ENCODE measurements at places on chromosomes 1 and 21. TPM values are rescaled to one million over a fixed set of nuclear protein-coding genes. Genes with fewer than 3 reads are reported as not detected.

TBX15 gene
- not detected for total RNA-seq

RHOU gene
- 7.9 TPM for total RNA-seq

RBP7 gene
- total RNA-seq, result not detected

NAV1 gene
- 2.0 TPM for total RNA-seq

AADACL4 gene
- total RNA-seq, result not detected

DNA sequence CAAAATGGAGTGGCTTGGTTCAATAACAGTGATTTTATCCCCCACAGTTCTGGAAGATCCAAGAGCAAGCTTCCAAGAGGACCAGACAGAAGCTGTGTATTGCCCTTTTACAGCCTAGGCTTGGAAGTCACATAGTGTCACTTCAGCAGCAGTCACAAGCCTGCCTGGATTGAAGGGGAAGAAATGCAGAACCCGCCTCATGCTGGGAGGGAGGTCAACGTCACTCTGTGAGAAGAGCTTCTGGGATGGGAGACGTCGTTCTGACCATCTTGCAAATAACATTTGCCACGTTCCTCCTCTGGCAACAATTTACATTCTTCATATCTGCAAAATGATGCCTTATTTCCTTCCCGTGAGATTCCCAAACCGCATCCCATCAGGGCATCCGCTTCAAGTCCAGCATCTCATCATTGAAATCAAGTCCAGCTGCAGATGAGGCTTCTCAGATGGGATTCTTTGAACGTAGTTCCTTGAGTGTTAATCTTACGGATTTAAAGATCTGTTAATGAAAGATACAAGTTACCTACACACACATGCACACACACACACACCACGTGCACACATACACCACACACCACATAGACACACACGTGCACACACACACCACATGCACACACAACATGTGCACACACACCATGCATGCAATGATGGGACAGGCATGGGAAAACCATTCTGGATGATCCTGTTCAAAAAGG is 23.9 kb upstream of the KIF1B start:
- peak; percentile 17 for DNase-seq

GRCh38 chr1:109917768-109918606 is 7.3 kb downstream of the CSF1 start:
- DNase-seq, result no peak

DNA sequence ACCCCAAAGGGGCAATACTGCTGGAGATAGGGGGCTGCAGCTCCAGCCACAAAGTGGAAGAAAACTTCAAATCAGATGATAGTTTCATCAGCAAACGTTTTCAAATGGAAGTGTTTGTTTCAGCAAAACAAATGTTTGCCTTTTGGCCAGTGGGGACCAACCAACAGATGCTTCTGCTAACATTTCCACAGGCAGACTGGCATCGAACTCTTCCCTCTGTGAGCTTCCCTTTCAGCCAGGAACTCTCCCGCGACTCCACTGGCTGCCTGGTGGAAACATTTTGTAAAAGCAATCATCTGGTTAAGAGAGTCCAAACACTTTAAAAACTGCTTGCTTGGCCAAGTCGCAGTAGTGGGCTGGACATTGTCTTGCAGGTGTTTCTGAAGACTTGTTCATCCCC is 30.7 kb downstream of the CENPF start:
- DNase-seq, result no peak

DNA sequence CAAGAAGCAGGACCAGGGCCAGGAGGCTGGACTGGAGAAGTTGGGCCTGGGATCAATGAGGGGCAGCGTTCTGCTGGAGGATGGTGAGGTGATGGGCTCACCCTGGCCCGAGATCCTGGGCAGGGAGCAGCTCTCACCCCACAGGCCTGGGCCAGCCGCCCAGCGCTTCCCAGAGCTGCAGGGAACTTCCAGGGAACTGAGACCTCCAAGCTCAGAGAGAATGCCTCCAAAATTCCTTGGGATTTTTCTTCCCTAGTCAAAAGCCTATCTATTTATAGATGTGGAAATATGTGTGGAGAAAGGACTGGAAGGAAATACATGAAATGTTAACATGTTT is 121.2 kb downstream of the SPSB1 start:
- no peak for DNase-seq

- DNase-seq, result no peak
These were observed 3.2 kb downstream of the ELF3 start for GRCh38 chr1:202013603-202014002.

GRCh38 chr1:112695276-112695675 is 11.7 kb downstream of the RHOC start:
- no peak for DNase-seq

- DNase-seq, result no peak
These were observed 83.9 kb upstream of the NBPF4 start for GRCh38 chr1:108327534-108328466.

- no peak for DNase-seq
These were observed 36.6 kb downstream of the VANGL2 start for GRCh38 chr1:160436966-160437365.

DNA sequence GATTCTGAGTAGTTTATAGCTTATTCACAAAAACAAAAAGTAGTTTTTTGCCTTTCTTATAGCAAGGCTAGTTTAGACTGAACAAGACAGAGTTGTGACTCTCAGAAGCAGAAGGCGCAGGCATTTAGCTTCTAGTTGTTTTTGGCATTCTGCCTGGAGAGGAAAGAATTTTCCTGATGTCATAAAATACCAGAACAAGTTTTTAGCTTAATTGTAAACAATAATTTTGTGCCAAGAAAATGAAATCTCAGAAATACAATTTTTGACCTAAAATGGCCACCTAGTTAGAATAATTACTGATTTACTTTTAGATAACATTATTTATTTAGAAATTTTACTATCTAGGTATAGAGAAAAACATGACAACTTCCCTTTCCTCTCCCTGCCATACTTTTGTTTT is 1.0 kb downstream of the DNAJB4 start:
- DNase-seq, result no peak

- DNase-seq, result no peak
These were observed 104.4 kb downstream of the PIK3R3 start for GRCh38 chr1:46027788-46028573.

GRCh38 chr1:119674835-119675289 is 26.8 kb upstream of the ZNF697 start:
- DNase-seq, result no peak

GRCh38 chr1:36866169-36866814 is 168.0 kb downstream of the GRIK3 start:
- DNase-seq, result no peak

GRCh38 chr1:230189341-230189740 is 122.3 kb downstream of the GALNT2 start:
- DNase-seq, result no peak

Data from activated CD4-positive, alpha-beta T cell treated with anti-CD3 and anti-CD28 coated beads, Interleukin-2, amount 10 ng/mL, durations not matched to agents 7 days and 5 days (primary cell).